Stimulated activated CD4-positive, alpha-beta T cell treated with anti-CD3 and anti-CD28 coated beads, Interleukin-4, amount 100 ng/mL, for 48 hours (primary cell): ENCODE measurements at places on chromosomes 12 and 14.

GRCh38 chr14:52871606-52872005, 79.2 kb downstream of the FERMT2 start:
- DNase-seq = no peak

GRCh38 chr12:49939707-49940106, 10.8 kb upstream of the AQP2 start:
- no peak for DNase-seq

DNA sequence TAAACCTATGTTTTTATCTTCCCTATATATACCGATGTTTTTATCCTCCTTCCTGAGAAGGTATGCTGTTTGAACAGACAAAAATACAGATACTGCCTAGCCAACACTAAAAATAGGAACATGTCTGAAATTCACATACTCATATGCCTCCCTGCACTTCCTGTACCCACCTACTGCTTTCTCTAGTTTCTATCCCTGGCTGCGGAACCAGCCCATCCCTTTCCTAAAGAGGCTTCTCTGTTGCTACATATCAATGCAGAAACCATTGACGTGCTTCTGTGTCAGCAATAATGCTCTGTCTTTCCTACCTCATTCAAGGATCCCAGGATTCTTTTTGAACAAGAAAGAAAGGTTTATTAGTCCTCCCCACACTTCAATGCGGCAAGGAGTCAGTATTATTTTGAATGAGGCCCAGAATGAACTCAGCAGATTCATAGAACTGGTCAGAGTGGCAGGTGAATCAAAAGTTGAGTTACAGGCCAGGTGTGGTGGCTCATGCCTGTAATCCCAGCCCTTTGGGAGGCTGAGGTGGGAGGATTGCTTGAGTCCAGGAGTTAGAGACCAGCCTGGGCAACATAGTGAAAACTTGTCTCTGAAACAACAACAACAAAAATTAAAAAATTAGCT, 67.8 kb upstream of the NAP1L1 start:
- DNase-seq = no peak

- DNase-seq = no peak
Observed at GRCh38 chr14:79896009-79896408, 315.3 kb downstream of the DIO2 start.

DNA sequence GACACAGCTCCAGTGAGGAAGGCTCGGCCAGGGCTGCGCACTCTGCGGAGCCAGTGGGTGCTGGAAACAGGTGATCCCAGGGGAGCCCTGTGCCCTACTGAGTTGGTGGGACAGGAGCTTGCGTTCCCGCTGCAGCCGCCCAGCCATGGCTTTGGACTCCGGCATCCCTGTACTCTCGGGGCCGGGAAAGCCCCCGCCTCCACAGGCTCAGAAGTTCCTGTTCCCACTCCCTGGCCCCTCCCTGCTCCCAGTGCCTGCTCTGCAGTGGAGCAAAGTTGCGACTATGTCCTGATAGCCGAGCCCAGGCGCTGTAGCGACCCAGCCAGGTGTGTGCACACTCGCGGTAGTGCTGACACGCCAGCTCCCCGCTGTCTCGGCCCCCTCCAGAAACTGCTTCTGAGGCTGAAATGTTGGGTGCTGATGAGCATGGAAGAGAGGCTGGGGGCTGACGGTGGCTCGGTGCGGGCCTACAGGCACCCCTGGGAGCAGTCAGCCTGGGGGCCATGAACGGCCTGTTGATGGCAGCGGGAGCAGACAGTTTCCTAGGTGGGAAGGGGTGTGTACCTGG, 344.6 kb upstream of the MGAT4C start:
- DNase-seq = no peak

GRCh38 chr14:76705214-76705613, 56.1 kb upstream of the VASH1 start:
- DNase-seq = no peak

- DNase-seq = no peak
Observed at GRCh38 chr14:68894123-68894522, 85.0 kb downstream of the ACTN1 start.

DNA sequence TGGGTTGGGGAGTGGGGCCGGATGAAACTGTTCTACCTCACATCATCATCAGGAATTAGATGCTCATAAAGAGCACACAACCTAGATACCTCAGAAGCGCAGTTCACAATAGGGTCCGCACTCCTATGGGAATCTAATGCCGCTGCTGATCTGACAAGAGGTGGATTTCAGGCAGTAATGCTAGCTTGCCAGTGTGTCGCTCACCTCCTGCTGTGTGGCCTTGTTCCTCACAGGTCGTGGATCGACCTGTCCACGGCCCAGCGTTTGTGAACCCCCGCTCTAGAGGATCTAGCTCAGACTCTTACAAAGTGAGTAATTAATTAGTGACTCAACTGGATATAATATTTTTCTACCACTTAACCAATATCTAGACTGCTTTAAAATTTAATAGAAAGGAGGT, 5.8 kb downstream of the PPP1R12A start:
- no peak for DNase-seq

DNA sequence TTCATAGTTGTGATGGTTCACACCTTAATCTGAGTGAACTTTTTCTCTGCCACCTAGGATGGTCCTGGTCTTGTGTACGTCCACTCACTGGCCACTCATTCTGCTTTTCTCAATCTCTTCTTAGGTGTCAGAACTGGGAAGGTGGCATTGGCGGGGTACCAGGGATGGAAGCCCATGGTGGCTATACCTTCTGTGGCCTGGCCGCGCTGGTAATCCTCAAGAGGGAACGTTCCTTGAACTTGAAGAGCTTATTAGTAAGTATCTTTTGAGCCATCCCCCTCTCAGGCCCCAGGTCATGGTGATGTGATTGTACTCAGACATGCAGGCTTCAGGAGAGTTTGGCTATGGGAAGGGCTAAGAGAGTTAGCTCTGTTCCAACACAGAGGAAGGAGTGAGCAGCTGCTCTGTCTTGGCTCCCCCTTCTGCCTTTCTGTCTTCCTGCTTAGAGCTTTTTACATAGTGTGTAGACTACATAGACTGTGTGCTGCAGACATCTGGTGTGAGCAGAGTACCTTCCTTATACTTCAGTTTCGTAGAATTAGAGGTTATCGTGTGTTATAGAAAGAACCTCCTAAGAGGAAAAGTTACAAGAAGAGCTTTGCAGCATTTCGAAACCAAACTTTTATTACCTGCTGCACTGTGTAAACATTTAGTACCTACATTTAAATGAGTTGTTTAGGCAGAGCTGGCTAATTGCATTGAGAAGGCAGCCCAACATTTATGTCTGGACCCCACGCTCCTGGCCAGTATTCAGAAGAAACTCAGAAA, 54.2 kb downstream of the FNTB start:
- DNase-seq = no peak

DNA sequence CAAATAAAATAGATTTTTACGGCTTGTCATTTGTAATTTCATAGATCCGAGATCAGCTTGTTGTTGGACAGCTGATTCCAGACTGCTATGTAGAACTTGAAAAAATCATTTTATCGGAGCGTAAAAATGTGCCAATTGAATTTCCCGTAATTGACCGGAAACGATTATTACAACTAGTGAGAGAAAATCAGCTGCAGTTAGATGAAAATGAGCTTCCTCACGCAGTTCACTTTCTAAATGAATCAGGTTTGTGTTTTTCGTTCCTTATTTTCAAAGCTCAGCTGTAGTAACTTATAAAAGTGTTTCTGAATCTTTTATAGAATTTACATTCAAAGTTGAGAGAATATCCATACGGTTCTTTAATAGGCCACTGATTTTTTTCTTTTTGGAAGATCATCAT, 89.1 kb downstream of the LRRK2 start:
- DNase-seq = no peak

GRCh38 chr12:91100906-91101305, 10.4 kb downstream of the LUM start:
- no peak for DNase-seq

- no peak for DNase-seq
Observed at GRCh38 chr14:63633801-63634200, 7.9 kb downstream of the WDR89 start.

DNA sequence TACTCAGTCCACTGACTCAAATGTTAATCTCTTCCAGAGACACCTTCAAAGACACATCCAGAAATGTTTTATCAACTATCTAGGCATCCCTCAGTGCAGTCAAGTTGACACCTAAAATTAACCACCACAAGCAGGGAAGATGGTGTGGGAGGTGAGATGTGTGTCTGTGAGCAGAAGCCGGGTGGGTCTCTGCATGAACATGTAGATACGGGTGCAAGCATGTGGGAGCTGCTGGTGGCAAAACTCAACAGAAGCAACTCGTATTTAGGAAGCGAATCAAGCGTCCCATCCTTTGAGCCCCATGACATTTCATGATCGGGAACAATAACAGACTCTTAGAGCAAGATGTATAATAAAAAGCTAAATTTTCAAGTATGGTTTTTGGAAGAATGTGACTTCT, 110.0 kb upstream of the C14orf180 start:
- DNase-seq = no peak

- no peak for DNase-seq
Observed at GRCh38 chr12:95224202-95225170, 6.9 kb downstream of the VEZT start.

DNA sequence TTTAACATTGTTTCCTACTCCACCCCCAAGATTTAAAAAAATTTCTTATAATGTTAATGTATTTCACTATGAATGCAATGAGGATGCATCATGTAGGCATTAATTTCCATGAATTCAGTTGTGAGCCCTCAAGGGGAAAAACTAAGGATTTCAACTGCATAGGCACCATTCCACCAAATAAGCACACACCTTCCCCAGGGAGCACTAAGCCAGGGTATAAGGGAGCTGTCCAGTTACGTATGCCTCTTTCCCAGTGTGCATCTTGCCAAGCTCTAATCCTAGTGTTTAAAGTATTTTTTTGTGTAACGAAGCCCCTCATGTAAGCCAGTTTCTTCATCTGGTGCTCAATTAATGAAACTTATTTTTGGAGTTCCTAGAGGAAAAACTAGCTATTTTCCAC, 6.6 kb downstream of the FERMT2 start:
- no peak for DNase-seq

DNA sequence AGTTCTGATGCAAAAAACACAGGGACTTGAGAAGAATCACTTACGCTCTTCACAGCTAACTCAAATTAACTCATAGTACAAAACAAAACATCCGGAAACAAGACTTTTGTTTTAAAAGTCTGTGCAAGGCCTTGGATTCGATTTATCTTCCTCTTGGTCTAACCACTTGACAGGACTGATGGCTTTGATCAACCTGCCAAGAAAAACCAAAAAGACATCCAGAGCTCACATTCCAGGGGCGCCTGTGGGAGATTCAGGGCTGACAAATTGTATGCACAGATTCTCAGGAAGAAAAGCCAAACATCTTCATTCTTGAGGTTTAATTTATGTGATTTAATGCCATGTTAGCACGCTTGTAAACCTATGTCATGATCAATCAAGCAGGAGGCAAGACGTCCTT, 129.1 kb upstream of the TMCC3 start:
- DNase-seq = no peak

DNA sequence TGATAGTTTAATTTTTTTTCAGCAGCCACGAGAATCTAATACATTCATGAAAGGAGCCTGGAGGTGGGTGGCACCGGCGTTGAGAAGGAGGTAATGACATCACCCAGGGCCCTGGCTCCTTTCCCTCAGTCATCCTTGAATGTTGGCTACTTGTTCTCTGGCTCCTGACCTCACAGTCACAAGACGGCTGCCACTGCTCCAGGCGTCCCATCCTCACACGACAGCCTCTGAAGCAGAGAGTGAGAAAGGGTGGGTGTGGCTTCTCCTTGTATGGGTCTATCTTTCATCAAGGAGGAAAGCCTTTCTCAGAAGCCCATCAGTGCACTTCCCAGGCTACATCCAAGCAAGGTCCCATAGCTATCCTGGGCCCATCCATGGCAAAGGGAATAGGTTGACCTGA, 207.6 kb upstream of the C14orf180 start:
- DNase-seq = no peak

GRCh38 chr14:102907980-102908730, 14.3 kb upstream of the AMN start:
- no peak for DNase-seq

GRCh38 chr14:35412272-35413056, 7.9 kb upstream of the NFKBIA start:
- DNase-seq = no peak

GRCh38 chr12:3140284-3140683, 63.1 kb downstream of the TSPAN9 start:
- no peak for DNase-seq

DNA sequence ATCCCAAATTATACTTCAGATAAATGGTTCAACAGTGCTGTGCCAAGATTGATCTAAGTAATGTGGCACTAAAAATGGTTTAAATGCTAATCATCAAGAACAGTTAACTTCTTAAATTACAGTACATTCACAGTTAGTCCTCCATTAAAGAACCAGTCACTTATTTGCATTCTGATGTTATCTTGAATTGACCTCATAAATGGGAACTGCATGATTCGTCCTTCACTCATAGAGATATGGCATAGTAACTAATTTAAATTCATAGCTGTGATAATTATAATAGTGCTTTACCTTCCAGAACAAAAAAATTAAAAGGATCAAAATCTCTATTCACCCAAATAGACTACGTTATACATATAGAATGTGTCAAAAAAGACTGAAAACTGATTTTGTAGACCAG, 61.1 kb downstream of the COCH start:
- DNase-seq = no peak

DNA sequence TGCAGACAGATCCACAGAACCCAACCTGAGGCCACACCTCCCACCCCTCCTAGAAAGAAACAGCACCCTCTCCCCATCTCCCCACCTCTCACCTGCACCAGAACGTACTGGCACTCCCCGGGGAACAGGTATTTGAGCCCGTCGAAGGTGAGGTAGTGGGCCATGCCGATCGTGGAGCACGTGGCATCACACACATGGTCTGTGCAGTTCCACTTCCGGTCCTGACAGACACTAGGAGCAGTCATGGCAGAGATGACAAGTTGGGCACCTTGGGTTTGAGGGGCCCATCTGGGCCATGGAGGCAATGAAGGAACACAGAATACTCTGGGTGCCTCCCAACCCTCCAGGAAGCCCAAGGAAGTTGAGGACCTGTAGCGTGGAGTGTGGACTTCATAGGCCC, 89.5 kb upstream of the ANO2 start:
- DNase-seq = no peak

- no peak for DNase-seq
Observed at GRCh38 chr14:23396126-23396525, 11.9 kb downstream of the MYH6 start.

- no peak for DNase-seq
Observed at GRCh38 chr12:79296133-79296532, 394.6 kb downstream of the PAWR start.

DNA sequence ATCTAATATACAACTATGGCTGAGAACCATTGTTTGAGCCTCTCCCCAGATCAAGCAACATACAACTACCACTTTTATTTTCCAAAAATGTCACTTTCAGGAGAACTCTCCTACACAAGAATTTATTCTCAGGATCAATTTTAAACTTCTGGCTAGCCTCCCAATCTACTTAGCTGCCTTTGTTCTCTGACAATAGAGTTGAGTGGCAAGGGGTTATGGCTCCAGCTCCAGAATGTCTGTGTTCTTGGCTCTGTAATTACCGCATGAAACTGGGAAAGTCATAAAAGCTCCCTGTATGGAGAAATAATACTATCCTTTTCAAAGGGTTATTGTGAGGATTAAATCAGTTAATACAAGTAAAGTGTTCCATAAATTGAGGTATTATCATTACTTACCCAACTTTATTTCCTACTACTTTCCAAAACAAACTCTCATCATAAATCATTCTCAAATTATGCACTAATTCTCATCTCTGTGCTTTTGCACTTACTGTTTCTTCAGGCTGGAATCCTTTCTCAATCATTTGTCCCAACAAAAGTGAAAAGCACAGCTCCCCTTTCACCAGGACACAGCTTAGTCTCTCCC, 121.9 kb downstream of the GARIN6 start:
- no peak for DNase-seq

- peak; percentile 82 for DNase-seq
Observed at GRCh38 chr12:124774462-124775167, 89.0 kb downstream of the SCARB1 start.
